CD4-positive, alpha-beta T cell treated with Interleukin-12 subunit alpha and Interleukin-12 subunit beta, for 1 hour (primary cell): ENCODE measurements at places on chromosomes 5 and 9.
A peak's percentile ranks its signal among the peaks of the same experiment; 100 is the strongest.

- DNase-seq, result peak; percentile 60
These were observed 3.8 kb downstream of the IFNA1 start for GRCh38 chr9:21443849-21444625.

DNA sequence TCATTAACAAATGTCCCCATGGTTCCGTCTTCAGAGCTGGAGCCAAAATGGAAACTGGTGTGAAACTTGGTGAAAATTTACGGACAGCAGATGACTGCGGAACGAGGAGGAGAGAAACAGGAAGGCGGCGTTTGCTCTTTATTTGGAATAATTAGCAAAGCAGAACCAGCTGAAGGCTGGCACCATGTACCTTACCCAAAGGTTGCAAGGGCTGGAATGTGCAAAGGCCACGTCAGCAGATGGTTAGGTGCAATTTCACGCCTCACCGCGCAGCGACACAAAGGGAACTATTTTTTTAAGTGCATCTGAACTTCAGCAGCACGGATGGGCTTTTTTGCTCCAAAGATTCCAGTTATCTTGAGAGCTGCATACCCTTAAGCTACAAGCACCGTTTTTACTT is 127.4 kb downstream of the COL23A1 start:
- DNase-seq, result no peak

DNA sequence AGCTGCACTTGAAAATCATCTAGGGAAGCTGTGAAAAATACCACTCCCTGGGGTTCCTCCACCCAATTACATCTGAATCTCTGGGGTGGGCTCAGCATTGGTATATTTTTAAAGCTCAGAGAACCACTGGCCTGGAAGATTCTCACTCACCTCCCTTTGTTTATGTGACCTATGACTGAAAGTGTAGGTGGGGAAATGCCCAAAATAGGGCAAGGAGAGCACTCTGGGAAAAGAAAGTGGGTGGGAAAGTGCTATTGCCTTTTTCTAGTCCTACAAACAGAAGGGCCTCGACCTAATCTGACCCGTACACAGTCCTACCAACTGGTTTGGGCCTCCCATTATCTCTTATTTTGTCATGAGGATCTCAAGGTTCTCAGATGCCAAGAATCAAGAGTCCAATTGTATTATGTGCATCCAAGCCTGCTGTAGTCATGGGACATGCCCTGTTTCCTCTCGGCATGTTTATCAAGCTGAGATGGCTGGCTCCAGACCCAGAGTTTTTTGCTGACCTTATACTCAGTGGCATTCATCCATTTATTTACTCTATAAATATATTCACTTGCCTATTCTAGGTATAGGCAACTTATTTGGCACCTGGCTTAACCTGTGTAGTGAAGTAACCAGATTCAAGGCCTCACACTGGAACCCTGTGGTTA is 483.7 kb downstream of the ENC1 start:
- DNase-seq, result no peak

DNA sequence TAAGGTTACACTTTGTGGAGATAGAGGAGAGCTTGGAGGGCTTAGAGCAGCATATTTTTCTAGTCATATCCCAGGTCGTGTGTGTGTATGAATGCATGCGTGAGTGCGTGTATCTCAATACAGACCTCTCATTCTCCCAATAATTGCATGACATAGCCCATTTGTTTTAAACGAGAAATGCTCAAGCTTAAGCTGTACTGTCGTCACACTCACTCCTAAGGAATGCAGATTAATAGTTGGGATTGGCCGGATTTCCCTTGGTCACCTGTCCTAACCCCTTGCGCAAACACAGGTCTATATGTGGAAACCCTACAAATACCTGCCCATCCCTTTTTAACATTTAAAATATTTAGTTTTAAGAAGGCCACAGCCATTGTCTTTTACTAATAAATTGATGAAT is 165.8 kb downstream of the SEMA5A start:
- no peak for DNase-seq

DNA sequence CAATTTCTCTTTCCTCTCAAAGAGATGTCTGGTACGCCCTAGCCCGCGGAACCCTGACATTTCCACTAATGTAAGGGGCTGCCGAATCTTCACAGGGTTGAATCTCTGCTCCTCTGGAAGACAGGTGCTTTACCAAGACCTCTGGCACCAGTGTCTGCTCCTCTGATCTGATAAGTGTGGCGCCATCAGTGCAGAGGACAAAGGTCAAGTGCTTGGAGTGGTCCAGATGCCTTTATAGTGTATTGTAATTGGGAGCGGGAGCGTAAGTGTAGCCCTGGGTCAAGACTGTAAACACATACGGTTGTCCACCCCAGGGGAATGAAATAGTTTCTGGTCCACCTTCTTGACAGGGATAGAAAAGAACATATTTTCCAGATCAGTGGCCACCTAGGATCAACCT is 17.7 kb downstream of the ADAMTSL2 start:
- DNase-seq, result no peak

- DNase-seq, result peak; percentile 25
These were observed 239.3 kb upstream of the GRIN3A start for GRCh38 chr9:101977614-101978210.

- no peak for DNase-seq
These were observed 250.5 kb downstream of the BNC2 start for GRCh38 chr9:16619914-16620520.

DNA sequence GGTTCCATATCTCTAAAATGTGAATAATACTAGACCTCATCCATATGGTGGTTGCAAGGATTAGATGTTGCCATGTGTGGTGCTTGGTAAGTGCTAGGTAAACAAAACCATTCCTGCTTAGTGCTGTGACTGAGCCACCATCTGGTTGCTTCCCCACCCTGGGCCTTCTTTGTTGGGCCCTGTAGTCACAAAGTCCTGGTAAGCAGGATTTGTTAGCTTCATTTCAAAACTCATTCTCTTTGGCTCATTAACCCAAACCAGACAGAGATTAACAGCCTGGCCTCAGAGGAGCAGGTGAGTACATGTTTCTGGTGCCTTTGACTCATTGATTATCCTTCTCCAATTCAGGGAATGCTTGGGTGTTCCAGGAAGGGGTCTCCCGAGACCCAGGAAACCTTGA is 240.2 kb downstream of the ARHGAP26 start:
- DNase-seq, result no peak

DNA sequence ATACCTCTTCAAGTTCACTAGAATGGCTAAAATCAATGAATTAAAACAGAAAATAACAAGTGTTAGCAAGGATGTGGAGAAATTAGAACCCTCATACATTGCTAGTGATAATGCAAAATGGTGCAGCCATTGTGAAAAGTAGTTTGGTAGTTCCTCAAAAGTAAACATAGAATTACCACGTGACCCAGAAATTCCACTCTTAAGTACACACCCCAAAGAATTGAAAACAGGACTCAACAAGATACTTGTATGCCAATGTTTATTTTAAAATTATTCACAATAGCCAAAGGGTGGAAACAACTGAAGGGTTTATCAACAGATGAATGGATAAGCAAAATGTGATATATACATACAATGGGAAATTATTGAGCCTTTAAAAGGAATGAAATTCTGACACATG is 70.3 kb downstream of the BARX1 start:
- no peak for DNase-seq

- no peak for DNase-seq
These were observed 185.0 kb downstream of the GNA14 start for GRCh38 chr9:77463151-77463550.

GRCh38 chr5:75571547-75571946 is 39.7 kb upstream of the ANKDD1B start:
- DNase-seq, result no peak

DNA sequence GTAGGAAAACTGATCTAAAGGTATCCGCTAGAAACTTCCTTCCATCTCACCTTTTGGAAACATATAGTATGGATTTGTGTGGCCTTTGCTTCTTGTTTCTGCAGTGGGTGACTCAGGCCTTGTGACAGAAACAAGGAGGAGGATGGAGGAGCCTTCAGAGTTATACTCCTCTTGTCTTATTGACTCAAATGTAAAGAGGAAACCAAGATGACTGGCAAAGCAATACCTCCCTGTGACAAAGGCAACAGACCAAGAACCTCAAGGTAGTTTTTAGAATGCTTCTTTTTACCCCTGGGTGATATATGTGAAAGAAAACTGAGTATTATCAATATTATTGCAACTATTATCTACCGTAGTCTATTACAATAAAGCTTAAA is 123.3 kb upstream of the SLIT3 start:
- no peak for DNase-seq

DNA sequence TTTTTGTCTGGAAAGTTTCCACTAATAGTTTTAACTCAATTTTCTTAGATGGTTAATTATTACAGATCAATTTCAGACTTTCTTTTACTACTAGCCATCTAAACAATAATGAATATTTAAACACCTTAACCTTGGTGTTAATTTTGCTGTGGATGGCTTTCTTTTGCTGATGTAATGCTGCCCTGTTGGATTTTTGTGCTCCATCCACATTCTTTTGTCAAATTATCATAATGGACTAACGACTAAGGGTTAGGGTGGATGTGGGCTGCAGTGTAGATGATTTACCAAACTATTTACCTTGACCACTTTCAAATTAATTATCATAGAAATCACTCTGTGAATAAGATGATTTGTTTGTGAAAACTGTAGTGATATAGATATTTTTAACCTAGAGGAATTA is 15.6 kb upstream of the TMEM38B start:
- DNase-seq, result no peak

DNA sequence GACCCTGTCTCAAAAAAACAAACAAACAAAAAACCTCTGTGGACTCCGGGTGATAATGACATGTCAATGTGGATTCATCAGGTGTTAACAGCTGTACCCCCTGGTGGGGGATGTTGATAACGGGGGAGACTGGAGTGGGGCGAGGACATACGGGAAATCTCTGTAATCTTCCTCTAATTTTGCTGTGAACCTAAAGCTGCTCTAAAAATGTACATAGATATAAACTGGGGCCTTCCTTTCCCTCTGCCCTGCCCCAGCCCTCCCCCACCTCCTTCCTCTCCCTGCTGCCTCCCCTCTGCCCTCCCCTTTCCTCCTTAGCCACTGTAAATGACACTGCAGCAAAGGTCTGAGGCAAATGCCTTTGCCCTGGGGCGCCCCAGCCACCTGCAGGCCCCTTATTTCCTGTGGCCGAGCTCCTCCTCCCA is 1.4 kb upstream of the CEL start:
- no peak for DNase-seq

- DNase-seq, result no peak
These were observed 287.7 kb downstream of the ACTL7B start for GRCh38 chr9:108568093-108568492.

DNA sequence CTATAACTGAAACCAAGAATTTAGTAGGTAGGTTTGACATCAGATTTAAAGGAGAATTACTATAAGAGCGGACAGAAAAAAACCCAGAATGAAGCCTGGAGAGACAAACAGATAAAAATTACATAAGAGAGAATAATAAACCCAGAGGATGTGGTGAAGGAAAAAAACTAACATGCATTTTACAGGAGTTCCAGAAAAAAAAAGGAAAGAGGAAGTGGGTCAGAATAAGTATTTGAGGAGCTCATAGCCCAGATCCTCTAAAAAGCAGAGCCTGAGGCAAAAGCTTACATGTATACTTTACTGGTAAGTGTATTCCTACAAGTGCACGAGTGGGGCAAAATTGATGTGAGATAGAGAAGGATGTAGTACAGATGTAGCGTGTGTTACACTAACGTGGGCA is 43.1 kb upstream of the NAA35 start:
- DNase-seq, result no peak

GRCh38 chr9:84294241-84294950 is 46.2 kb downstream of the SLC28A3 start:
- no peak for DNase-seq

DNA sequence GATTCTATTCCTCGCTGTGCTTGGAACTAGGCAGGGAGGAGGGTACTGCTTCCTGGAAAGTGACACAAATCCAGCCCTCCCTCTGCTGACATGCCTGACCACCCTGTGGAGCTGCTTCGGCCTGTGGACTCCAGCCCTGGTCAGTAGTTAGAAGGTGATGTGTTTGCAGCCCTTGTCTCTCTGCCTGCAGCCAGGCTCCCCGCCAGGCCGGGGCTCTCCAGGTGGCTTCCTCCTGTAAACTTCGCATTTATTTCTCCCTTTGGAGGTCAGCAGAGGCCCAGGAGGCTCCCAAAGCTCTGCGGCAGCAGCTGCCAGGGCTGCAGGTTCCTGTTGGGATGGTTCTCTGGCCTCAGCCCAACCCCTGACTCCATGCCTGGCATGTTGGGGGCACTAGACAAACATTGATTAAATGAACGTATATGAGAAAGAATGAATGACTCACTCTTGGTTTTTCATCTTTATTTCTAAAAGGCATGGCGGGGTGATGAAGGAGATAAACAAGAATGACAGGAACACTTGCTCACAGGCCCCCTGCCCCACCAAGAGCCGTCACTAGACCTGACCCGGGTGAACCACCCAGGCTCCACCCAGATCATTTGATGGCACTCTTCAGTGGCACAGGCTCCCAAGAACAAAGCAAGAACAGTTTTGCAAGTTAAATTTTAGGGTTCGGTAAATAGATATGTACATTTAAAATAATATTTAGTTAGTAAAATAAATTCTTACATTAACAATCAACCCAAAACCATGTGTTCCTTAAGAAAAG is 8.4 kb upstream of the IRX2 start:
- no peak for DNase-seq

DNA sequence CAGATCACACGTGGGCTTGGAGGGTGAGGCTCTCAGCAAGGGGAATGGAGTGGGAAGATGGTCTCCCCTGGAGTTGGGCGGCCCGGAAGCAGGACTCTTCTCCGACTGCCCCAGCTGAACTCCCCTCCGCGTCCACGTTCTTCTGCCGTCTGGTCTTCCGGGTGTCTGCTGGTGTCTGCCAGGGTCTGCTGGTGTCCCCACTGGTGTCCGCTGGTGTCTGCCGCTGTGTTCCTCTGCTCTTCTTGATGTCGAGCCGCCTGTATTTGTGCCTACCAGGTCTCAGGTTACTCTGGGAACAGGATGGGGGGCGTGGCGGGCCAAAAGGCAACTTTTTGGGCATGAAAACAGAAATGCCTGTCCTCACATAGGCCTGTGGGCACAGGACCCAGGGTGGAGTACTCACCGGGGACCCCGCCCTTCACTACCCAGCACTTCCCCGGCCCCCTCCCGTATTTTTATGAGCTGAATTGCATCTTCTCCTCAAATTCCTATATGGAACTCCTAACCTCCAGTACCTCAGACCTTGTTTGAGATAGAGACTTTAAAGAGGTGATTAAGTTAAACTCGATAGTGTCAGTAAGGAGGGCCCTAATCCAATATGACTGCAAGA is 675.4 kb downstream of the SEMA5A start:
- DNase-seq, result no peak
